GM23248 (cell line): ENCODE measurements at places on chromosomes 2 and 18. TPM values are rescaled to one million over a fixed set of nuclear protein-coding genes. Genes with fewer than 3 reads are reported as not detected.

GRCh38 chr2:13227578-13227977, 510.8 kb downstream of the TRIB2 start:
- H3K4me1 ChIP-seq = no peaks in the 10 kb centered on the region
- no peak for DNase-seq
- H3K27ac ChIP-seq = no peak overlapping the region
- H3K36me3 ChIP-seq = no peaks in the 10 kb centered on the region
- no peaks in the 10 kb centered on the region for H3K27me3 ChIP-seq
- H3K4me3 ChIP-seq = no peak overlapping the region

GRCh38 chr2:171316220-171316619, 117.6 kb downstream of the METTL8 start:
- H3K4me3 ChIP-seq = no peak overlapping the region
- no peak for DNase-seq
- H3K27ac ChIP-seq = no peak overlapping the region
- peaks cover 3% of the 10 kb centered on the region; the same call in 1 of the 2 replicates for H3K4me1 ChIP-seq
- H3K27me3 ChIP-seq = no peaks in the 10 kb centered on the region

DNA sequence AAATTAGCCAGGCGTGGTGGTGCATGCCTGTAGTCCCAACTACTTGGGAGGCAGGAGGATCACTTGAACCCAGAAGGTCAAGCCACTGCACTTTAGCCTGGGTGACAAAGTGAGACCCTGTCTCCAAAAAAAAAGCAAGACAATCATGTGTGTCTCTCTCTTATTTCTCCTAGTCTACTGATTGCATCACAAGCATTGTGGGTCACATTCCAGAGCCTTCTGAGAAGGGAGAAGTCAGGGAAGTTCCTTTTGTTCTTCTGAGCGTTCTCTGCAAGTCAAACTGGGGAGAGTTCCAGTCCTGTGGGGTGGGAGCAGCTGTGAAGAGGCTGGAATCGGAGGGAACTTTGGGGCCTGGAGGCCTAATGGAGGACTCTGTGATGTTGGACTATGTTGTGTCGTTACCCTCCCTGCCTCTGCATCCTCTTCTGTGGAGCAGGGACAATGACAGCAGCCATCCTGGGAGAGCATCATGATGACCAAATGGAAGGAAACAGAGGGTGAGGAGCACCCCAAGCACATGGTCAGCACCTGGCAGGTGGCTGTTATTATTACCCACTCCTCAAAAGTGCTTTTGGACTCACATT, 115.4 kb downstream of the MRO start:
- H3K4me3 ChIP-seq = no peak overlapping the region
- H3K4me1 ChIP-seq = no peaks in the 10 kb centered on the region
- no peak for DNase-seq
- H3K27ac ChIP-seq = no peak overlapping the region

DNA sequence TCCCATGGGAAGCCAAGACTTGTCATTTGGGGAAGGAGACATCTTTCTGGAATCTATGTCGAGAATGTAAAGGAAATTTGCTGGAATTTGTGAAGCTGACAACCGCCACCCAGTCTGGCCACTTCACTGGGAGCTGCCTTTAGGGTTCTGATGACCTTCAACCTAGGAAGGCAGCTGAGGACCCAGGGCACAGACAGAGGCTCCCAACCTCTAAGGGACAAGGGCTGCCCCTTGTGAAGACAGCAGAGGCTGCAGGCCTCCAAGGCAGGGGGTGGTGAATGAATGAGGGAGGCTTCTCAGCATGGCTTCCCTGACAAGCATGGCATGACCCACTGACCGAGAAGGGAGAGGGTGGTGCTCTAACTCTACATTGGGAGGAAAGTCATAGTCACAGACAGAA, 128.9 kb upstream of the ASB18 start:
- no peaks in the 10 kb centered on the region for H3K4me1 ChIP-seq
- no peaks in the 10 kb centered on the region for H3K27me3 ChIP-seq
- no peak overlapping the region for H3K4me3 ChIP-seq
- no peak for DNase-seq
- H3K27ac ChIP-seq = no peak overlapping the region
- no peaks in the 10 kb centered on the region for H3K36me3 ChIP-seq

The KANSL1L gene
- 5.4 and 13.2 TPM in 2 replicates for total RNA-seq

The WIPF1 gene
- total RNA-seq = 20.1 and 21.4 TPM in 2 replicates
